ENCODE measurements at places on chromosomes 2 and 18.

DNA sequence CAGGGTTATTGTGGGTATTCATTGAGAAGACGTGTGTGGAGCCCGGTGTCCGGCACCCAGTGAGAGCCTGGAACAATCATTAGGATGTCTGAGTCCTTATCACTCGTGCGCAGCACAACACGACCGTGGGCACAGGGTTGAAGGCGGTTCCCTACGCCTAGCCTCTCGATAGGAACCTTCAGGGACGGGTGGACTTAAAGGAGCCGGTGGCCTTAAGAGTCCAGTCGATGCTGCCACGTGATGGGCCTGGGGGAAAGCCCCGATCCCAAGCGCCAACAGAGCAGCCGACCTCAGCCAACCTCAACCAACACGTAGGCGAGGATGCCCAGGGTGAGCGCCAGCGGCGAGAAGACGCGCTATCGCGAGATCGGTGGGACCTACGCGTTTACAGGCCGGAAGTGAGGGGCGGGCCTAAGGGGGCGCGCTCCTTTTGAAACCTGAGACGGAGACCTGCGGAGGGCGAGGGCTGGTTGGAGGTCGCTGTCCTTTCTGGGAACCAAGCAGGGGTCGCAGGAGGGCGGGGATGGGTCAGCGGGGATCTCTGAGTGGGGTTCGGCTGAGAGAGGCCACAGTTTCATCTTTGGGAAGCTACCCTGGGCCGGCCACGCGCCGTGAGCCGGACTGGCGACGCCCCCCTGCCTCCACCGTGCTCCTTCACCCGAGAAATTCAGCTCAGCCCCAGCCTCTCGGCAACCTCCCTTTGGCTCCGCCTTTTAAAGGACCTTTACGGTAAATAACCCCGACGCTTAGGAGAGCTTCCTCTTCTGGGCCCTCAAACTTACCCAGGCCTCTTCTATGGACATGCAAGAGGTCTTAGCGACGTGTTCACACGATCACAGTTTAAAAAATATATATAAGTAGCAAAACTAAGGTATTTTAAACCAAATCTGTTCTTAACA lies 28.3 kb downstream of the WNT10A start:
- DNase-seq, result peak; percentile 91

DNA sequence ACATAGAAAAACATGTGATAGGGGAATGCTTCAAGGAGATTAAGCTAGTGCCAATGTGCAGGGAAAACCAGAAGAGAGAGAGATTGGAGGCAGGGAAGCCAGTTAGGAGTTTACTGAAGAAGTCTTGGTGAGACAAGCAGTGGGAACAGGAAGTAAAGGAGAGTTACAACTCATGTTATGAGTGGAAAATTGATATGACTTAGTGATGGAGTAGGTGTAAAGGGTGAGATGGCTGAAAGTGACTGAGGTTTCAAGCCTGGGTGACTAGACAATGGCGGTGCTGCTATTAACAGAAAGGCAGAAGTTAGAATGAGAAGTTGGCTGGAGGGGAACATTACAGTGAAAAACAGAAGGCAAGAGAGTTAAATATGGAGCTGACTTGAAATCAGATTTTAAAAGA lies 16.5 kb downstream of the DOK1 start:
- no peak for DNase-seq

GRCh38 chr18:51426996-51427395 lies 229.5 kb upstream of the MEX3C start:
- no peak for DNase-seq

DNA sequence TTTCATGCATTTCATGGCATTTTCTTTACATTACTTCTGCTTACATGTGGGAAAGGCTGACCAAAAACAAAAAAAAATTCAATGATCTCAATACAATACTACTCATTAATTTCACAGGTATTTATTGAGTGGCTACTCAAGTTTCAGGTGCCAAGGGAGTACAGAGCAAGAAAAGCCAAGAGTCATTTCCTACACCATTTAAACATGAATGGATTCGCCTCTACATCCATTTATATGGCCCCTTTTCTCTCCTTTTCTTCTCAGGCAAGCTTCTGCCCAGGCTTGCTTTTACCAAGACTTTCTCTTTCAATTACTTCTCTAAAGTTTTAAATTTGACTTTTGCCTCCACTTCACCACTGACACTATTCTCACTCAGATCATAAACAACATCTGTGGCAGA lies 1603.1 kb upstream of the CELF4 start:
- DNase-seq, result no peak

DNA sequence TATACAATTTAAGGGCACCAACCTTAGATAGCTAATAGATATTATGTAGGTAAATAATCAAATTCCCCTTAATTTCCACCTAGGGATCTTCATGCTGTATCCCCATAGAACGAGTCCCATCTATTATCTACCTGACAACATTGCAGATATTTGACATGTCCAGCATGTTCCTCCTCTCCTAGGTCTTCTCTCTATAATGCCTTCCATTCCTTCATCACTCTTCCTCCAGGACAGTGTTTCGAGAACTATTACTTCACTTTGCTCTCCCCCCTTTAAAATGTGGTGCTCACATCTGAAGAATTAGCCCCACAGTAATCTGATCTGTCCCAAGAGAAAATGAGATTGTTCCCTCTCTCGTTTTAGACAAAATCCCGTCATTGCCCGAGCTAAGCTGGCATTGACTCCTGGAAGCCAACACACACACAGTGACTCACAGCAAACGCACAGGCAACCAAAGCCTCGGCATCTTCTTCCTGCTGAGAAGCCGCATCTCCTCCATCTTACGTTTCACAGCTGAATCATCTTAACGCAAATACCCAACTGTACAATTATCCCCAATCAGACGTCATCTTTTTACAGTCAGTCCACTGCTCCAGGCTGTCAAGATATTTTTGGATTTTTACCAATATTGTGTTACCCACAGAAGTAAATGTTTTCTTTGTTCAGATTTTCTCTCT lies 162.9 kb upstream of the AGAP1 start:
- no peak for DNase-seq

GRCh38 chr2:234680688-234681619 lies 184.1 kb upstream of the ARL4C start:
- DNase-seq, result no peak

DNA sequence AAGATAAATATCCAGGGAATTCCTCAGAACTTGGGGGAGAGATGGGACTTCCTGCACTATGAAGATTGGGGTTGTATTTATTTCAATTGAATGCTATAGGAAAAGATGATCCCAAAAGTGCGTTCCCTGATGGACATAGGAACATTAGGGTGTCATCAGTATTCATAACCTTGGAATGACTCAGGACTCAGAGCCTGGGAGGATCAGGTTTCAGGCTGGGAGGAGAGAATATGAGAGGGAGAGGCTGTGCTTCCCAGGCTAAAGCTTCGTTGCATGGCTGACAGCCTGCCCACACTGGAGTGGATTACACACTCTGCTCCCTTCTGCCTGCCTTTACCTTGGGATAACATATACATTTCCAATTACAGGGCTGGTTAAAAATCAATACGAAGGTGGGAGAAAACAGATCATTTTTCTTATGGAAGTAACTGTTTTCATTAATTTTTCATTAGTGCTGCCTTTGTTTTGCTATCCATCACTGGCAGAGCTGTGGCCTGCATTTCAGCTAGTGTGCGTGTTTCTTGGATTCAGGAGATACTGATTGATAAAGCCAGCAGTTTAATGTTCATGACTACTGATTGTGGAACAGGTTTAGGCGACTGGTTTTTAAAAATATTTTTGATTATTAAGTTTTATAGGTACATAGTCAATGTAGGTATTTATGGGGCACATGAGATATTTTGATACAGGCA lies 118.7 kb downstream of the KCTD1 start:
- no peak for DNase-seq

GRCh38 chr18:56475250-56475649 lies 163.1 kb downstream of the TXNL1 start:
- no peak for DNase-seq

GRCh38 chr18:48949050-48949605 lies 1.6 kb downstream of the SMAD7 start:
- no peak for DNase-seq

DNA sequence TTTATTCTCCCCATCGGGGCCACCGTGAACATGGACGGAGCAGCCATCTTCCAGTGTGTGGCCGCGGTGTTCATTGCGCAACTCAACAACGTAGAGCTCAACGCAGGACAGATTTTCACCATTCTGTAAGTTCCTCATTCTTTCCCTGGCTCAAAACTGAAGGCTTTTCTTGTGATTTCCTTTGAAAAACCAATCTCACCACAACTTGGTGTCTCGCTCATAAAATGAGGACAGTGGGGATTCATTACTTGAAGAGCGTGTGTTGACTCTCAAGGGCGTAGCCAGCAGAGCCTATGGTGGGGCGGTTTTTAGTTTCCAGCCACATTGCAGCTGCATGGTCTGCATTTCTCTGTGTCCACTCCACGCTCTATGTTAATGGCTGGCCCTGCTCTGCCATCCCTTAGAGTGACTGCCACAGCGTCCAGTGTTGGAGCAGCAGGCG lies 29.0 kb downstream of the SLC1A4 start:
- no peak for DNase-seq

All from stimulated activated CD8-positive, alpha-beta memory T cell treated with anti-CD3 and anti-CD28 coated beads, Interleukin-2, amount 100 ng/mL, for 48 hours (primary cell).